ENCODE measurements at places on chromosomes 16 and 17. TPM values are rescaled to one million over a fixed set of nuclear protein-coding genes. Genes with fewer than 3 reads are reported as not detected.
A peak's percentile ranks its signal among the peaks of the same experiment; 100 is the strongest.

DOC2A gene
- not detected for total RNA-seq

TBC1D3 gene
- total RNA-seq, result not detected

CCL22 gene
- not detected for total RNA-seq

CCDC144A gene
- total RNA-seq, result 1.4 TPM

GPR142 gene
- total RNA-seq, result 0.24 TPM

- H3K27me3 ChIP-seq, result no peaks in the 10 kb centered on the region
- H3K36me3 ChIP-seq, result peaks cover 78% of the 10 kb centered on the region
- no peak overlapping the region for H3K27ac ChIP-seq
- DNase-seq, result no peak
Observed at GRCh38 chr16:70254965-70255286, 3.2 kb upstream of the EXOSC6 start.

DNA sequence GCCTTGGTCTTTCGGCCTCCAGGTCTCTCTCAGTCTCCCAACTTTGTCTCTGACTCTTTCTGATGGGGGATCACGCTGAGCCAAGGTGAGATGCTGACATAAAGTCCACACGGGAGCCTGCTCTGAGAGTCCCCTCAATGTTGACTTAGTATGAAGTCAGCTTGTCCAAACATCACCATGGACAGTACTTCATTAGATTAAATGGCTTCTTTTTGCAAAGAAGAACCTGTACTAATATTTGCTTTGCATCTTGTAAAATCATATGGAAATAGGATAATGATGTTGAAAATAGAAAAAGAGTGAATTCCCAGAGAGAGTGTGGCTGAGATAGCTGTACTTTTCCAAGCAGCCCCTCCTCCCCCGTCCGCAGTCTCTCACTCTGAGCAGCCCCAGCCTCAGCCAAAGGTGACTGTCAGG, 56.7 kb upstream of the SIAH1 start:
- no peak overlapping the region for H3K27ac ChIP-seq
- no peak overlapping the region for H3K4me3 ChIP-seq
- H3K4me1 ChIP-seq, result no peaks in the 10 kb centered on the region
- no peak for DNase-seq
- no peaks in the 10 kb centered on the region for H3K27me3 ChIP-seq

DNA sequence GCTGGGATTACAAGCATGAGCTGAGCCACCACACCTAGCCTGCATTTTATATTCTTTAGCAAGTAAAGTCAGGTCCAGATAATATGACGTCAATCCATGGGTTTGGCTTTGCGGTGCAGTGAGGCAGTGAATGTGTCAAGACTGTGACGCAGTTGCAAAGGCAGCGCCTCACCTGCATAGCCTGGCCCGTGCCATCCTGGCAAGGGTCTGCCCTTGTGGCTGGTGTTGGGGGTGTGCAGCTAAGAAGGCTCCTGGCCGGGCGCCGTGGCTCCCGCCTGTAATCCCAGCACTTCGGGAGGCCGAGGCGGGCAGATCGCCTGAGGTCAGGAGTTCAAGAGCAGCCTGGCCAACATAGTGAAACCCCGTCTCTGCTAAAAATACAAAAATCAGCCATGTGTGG, 7.0 kb downstream of the PDF start:
- no peak overlapping the region for H3K27ac ChIP-seq
- peaks cover 3% of the 10 kb centered on the region for H3K4me1 ChIP-seq
- peak; percentile 71 for DNase-seq
- H3K36me3 ChIP-seq, result peaks cover 61% of the 10 kb centered on the region

DNA sequence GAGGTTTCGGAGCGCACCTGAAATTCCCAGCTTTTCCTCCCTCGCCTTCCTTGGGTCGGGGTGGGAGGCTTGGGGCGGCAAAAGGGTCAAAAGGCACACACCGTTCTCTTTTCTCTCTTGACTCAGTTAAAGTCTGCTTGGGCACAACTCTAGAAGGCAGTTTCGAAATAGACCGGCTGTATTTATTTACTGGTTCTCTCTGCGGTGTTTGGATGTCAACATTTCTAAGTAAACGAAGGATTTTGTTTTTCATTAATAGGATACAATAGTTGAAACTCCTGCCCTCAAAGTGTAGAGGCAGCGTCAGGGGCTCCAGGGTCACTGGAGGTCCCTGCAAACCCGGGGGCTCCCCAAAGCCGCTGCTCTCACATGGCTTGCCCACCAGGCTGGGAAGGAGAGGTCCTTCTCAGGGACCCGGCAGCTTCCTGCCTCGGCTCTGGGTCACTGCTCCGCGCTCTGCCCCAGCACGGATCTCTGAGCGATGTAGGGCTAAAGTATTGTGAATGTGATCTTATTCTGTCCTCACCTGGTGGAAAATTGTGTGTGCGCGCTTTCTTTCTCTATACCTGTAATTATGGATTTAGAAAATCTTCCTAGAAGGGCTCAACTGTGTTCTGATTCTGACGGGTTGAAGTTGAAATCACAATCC, 952 bp downstream of the BMERB1 start:
- H3K4me3 ChIP-seq, result peak overlapping the region; percentile 83
- H3K4me1 ChIP-seq, result peaks cover 27% of the 10 kb centered on the region
- no peaks in the 10 kb centered on the region for H3K27me3 ChIP-seq
- H3K36me3 ChIP-seq, result no peaks in the 10 kb centered on the region
- H3K27ac ChIP-seq, result peak overlapping the region; percentile 28

- H3K27me3 ChIP-seq, result no peaks in the 10 kb centered on the region
- peaks cover 36% of the 10 kb centered on the region for H3K4me1 ChIP-seq
- no peak for DNase-seq
- H3K4me3 ChIP-seq, result no peak overlapping the region
Observed at GRCh38 chr16:75060723-75061122, 55.9 kb downstream of the LDHD start.

DNA sequence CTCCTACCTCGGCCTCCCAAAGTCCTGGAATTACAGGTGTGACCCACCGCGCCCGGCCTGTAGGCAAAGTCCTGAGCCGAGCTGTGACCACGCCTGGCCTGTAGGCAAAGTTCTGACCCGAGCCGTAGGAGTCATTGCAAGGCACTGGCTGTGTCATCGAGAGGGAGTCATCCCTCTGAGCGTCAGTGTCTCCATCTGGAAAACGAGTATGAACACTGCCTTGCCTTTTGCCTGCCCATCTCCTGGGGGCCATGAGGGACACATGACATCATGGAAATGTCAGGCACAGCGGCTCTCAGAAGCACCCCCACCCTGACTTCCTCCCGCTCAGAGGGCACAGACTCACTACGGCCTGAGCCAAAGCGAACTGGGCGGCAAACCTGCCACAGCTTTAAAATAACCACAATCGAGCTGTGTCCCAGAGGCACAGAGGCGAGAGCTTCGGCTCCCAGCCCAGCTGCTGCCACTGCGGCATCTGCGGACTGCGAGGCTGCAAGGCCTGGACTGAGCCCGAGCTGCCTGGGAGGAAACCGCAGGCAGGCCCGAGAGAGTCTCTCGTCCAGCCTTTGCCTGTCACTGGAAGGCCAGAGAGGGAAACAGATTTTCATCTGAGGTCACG, 50.8 kb downstream of the RPH3AL start:
- peak; percentile 36 for DNase-seq
- H3K27ac ChIP-seq, result no peak overlapping the region
- H3K4me1 ChIP-seq, result no peaks in the 10 kb centered on the region
- H3K36me3 ChIP-seq, result peaks cover 13% of the 10 kb centered on the region
- no peaks in the 10 kb centered on the region for H3K27me3 ChIP-seq
- no peak overlapping the region for H3K4me3 ChIP-seq

DNA sequence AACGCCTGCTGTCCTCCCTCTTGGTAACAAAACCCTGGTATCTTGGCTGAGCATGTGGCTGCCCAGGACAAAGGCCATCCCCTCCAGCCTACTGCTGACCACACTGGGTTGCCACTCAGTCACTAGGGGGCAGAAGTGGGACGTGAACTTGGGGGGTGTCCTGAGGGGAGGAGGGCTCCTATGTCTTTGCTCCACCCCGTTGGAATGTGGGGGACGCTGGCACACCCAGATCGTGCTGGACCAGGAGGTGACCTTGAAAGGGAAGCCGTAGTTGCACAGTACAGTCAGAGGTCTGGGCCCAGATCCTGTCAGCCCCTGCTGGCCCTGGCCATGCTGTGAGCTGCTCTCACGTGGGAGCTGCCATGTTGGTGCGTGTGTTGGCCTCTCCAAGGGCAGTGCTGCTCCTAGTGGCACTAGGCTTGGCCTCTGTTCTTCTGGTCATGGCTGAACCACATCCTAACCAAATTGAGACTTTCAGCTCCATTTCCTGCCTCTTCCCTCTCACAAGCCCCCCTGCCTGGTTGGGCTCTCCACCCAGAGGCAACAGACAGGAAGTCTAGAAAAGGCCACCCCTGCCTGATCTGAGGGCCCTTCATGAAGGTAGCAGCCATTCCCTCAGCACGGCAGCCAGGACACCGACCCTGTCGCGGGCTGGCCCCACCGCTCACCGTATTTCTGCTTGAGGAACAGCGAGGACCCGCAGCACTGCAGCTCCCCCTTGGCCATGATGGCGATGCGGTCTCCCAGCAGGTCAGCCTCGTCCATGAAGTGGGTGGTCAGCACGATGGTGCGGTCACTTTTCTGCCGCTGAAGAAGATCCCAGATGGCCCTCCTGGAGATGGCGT, 29.0 kb upstream of the RNPS1 start:
- no peaks in the 10 kb centered on the region for H3K36me3 ChIP-seq
- no peaks in the 10 kb centered on the region for H3K27me3 ChIP-seq
- H3K4me3 ChIP-seq, result no peak overlapping the region
- H3K4me1 ChIP-seq, result no peaks in the 10 kb centered on the region
- no peak overlapping the region for H3K27ac ChIP-seq

GRCh38 chr16:86498155-86498670, 12.1 kb upstream of the FOXF1 start:
- no peak overlapping the region for H3K27ac ChIP-seq
- DNase-seq, result no peak
- H3K36me3 ChIP-seq, result no peaks in the 10 kb centered on the region
- H3K27me3 ChIP-seq, result peaks cover 40% of the 10 kb centered on the region

- H3K4me3 ChIP-seq, result no peak overlapping the region
- no peak overlapping the region for H3K27ac ChIP-seq
- H3K27me3 ChIP-seq, result no peaks in the 10 kb centered on the region
- H3K4me1 ChIP-seq, result no peaks in the 10 kb centered on the region
Observed at GRCh38 chr16:86864586-86864985, 286.2 kb downstream of the FOXL1 start.

- H3K4me3 ChIP-seq, result no peak overlapping the region
- no peaks in the 10 kb centered on the region for H3K36me3 ChIP-seq
Observed at GRCh38 chr16:55641430-55642056, 14.2 kb upstream of the SLC6A2 start.

DNA sequence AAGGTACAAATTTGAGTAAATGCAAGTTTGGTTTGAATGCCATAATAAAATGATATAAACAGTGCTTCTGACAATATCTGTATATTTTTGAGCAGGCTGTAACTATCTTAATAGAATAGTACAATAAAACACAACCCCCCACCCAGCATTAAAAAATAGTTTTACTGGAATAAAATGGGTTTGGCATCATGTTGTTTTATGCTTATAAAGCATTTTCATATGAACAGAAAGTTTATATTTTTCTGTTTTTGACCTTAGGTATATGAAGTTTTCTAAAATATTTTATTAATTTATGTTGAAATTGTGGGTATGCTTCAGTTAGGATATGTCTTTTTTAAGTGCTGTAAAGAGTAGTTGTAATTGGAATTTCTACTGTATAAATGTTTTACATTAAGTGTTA, 57.2 kb upstream of the RHBDL3 start:
- H3K27me3 ChIP-seq, result no peaks in the 10 kb centered on the region
- no peak overlapping the region for H3K4me3 ChIP-seq
- H3K4me1 ChIP-seq, result no peaks in the 10 kb centered on the region
- H3K36me3 ChIP-seq, result no peaks in the 10 kb centered on the region
- no peak for DNase-seq
- H3K27ac ChIP-seq, result no peak overlapping the region

DNA sequence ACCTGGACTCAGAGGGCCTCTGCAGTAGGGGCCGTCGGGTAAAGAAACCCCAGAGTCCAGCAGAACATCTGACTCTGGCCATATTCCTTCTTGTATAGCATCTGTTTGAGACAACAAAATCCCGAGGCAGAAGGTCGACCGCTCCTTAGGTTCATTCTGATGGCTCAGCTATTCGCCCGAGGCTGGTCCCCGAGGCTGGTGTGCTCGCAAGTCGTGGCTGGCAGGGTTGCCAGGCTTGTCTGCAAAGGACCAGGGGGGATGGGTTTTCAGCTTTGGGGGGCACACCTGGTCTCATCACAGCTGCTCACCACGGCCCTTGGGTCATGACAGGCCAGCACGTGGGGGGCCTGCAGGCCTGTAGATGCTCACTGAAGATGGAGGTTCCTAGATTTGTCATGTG, 119.1 kb downstream of the BANP start:
- no peaks in the 10 kb centered on the region for H3K36me3 ChIP-seq
- DNase-seq, result no peak
- no peak overlapping the region for H3K4me3 ChIP-seq
- H3K27ac ChIP-seq, result no peak overlapping the region

DNA sequence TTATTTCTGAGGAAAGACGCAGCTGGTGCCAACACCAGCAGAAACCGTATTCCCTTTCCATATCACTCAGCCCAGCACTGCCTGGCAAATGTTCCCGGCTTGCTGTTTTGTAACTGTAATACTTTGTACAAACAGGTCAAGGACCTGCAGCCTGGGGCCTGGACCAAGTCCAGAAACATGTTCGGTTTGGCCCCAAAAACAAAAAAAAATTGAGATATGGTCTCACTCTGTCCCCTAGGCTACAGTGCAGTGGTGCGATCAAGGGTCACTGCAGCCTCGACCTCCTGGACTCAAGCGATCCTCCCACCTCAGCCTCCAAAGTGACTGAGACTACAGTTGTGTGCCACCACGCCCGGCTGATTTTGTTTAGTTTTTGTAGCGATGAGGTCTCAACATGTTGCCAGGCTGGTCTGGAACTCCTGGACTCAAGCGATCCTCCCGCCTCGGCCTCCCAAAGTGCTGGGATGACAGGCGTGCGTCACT, 1.2 kb downstream of the HAGH start:
- H3K27ac ChIP-seq, result peak overlapping the region; percentile 63
- peak; percentile 87 for DNase-seq
- no peaks in the 10 kb centered on the region for H3K4me1 ChIP-seq
- no peaks in the 10 kb centered on the region for H3K27me3 ChIP-seq
- H3K36me3 ChIP-seq, result peaks cover 24% of the 10 kb centered on the region

GRCh38 chr17:78937561-78937960, 12.4 kb upstream of the TIMP2 start:
- no peaks in the 10 kb centered on the region for H3K4me1 ChIP-seq
- no peak overlapping the region for H3K4me3 ChIP-seq
- DNase-seq, result no peak
- H3K36me3 ChIP-seq, result no peaks in the 10 kb centered on the region

Data from right lobe of liver (tissue), 6 donors.